Activated naive CD4-positive, alpha-beta T cell treated with anti-CD3 and anti-CD28 coated beads, Interleukin-2, amount 10 ng/mL, durations not matched to agents 5 hours and 36 hours (primary cell): ENCODE measurements at places on chromosomes 6 and 20. TPM values are rescaled to one million over a fixed set of nuclear protein-coding genes. Genes with fewer than 3 reads are reported as not detected.

GUCA1A gene
- not detected for total RNA-seq

FILIP1 gene
- not detected for total RNA-seq

SLC12A5 gene
- total RNA-seq, result 0.88 TPM

HCRTR2 gene
- total RNA-seq, result not detected

LINC00237 gene
- not detected for total RNA-seq

PRR18 gene
- total RNA-seq, result not detected

CABLES2 gene
- total RNA-seq, result 12.4 TPM

TFAP2D gene
- not detected for total RNA-seq

MOCS3 gene
- 5.2 TPM for total RNA-seq

TRIM10 gene
- not detected for total RNA-seq

SLC22A7 gene
- not detected for total RNA-seq

GATA5 gene
- total RNA-seq, result not detected

CST5 gene
- not detected for total RNA-seq

LGSN gene
- total RNA-seq, result not detected

XKR7 gene
- total RNA-seq, result not detected

SRC gene
- 1.3 TPM for total RNA-seq

SUPT3H gene
- total RNA-seq, result 8.2 TPM

ADGB gene
- total RNA-seq, result not detected

WFDC5 gene
- not detected for total RNA-seq

CCDC170 gene
- total RNA-seq, result not detected

SPATS1 gene
- not detected for total RNA-seq

BANF2 gene
- total RNA-seq, result not detected

CCM2L gene
- total RNA-seq, result not detected

BPIFB4 gene
- not detected for total RNA-seq

SPAG4 gene
- 3.2 TPM for total RNA-seq

TULP4 gene
- 48.2 TPM for total RNA-seq

CYP39A1 gene
- not detected for total RNA-seq

TREM1 gene
- 0.26 TPM for total RNA-seq

AFDN gene
- 42.2 TPM for total RNA-seq

LYRM4 gene
- 31.9 TPM for total RNA-seq

EYS gene
- not detected for total RNA-seq

PGC gene
- total RNA-seq, result not detected

HLA-DQA2 gene
- total RNA-seq, result not detected

SOX18 gene
- 0.28 TPM for total RNA-seq

SIRPG gene
- 113 TPM for total RNA-seq

ERVFRD-1 gene
- total RNA-seq, result 0.08 TPM

JAG1 gene
- total RNA-seq, result 0.15 TPM

ECT2L gene
- total RNA-seq, result not detected

ZNF337 gene
- total RNA-seq, result 19.9 TPM

OR2J3 gene
- not detected for total RNA-seq

LBP gene
- total RNA-seq, result not detected

TSBP1 gene
- not detected for total RNA-seq

KCTD20 gene
- total RNA-seq, result 51.4 TPM

PPP1R14C gene
- total RNA-seq, result not detected

HSPA12B gene
- total RNA-seq, result not detected

GPRC6A gene
- total RNA-seq, result not detected

OPRM1 gene
- total RNA-seq, result not detected

LY6G6D gene
- total RNA-seq, result not detected

TFAP2A gene
- 0.14 TPM for total RNA-seq

MMP24 gene
- not detected for total RNA-seq

WFDC12 gene
- not detected for total RNA-seq

SIRPA gene
- total RNA-seq, result not detected

CALHM5 gene
- total RNA-seq, result not detected
